Activated naive CD4-positive, alpha-beta T cell (primary cell): ENCODE measurements at places on chromosomes 12 and 14.

GRCh38 chr14:100104006-100104352 lies 38.8 kb downstream of the EVL start:
- no peak for DNase-seq

GRCh38 chr14:99129211-99129696 lies 142.7 kb downstream of the BCL11B start:
- DNase-seq: no peak

- peak; percentile 53 for DNase-seq
Measured at GRCh38 chr12:31896514-31897039, 62.6 kb upstream of the RESF1 start.

GRCh38 chr12:110109037-110109836 lies 14.9 kb upstream of the IFT81 start:
- no peak for DNase-seq

DNA sequence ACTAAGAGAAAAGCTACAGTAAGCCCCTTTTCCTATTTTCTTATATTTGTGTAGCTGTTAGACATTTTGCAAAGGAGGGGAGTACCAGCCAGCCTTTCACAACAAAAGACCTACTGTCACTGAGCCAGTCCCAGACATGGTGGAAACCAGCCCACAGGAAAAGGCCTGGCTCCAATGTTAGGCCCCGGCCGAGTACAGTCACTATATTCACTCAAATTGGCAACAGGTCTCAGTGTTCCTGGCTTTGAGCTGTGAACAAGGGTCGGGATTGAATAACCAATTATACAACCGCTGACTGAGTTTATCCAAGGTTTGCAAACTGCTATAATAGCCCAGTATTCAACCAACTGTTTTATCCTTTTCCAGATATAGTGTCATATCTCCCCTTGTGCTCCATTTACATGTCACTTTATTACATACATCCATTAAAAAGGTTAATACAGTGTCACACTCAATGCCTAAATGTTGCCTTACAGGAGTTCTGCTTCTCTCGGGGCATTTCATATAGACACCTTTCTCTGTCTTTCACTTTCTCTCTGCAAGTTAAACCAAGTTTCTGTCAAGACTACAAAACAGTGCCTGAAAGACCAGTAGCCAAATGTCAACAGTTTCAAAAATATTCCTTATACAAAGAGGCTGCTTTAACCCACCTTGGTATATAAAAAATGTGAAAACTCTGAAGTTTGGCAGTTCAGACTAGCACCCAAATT lies 178.1 kb downstream of the SOX5 start:
- no peak for DNase-seq

DNA sequence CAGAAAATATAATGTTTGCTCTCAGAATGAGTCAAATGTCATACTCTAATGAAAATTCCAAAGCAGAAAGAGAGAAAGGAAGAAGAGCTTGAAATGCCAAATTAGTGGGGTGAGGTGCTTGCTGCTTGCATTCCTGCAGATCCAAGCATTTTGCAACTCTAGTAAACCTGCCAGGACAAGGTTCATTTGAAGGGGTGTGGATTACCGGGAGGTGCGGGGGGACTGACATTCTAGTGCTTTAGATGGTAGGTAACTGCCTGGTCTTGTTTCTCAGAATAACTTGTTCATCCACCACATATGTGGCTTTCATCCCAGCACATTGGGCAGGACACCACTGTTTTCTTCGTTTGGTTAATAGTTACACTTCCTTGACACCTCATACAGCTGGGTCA lies 144.4 kb downstream of the AKAP6 start:
- no peak for DNase-seq

- no peak for DNase-seq
Measured at GRCh38 chr12:124916374-124917134, 2.1 kb upstream of the UBC start.

DNA sequence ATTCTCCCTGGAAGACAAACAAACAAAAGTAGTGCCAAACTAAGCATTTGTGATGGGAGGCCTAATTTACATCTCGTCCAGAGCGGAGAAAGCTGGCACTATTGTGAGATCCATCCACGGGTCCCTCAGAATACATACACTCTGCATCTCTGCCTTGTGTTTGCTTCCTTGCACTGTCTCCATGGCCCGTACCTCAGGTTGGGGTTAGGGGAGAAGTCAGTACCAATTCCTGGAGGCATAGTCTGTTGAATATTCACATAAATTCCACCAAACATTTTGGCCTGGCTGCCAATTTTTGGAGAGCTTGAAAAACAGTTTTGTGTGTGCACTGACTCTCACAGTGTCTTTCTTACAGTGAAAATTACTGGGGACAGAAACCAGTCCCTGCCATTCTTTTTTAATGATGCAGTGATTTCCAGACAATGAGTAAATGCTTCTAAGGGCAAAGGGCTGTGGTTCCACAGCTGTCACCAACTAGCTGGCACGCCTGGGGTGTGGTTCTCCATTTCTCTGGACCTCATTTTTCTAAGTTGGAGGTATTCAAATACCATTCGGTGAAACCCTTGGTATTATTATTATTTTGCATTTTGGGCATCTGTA lies 119.7 kb upstream of the HIF1A start:
- no peak for DNase-seq
